ENCODE measurements at places on chromosomes 12 and 14.

DNA sequence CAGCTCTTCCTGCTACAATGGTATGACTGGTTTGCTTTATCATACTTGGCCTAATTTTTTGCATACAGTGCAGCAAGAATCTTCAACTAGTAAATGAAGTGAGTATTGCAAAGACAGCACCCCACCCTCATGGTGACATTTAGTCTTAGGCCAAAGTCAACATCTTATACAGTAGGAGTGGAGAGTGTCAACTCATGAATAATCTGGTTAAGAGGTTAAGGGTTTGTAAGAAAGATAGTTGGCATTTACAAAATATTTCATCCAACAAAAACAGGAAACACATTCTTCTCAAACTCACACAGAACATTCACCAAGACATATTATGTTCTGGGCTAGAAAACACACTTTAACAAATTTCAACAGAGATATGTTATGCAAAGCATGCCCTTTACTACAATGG, 2.2 kb upstream of the OAS1 start:
- DNase-seq, result no peak

DNA sequence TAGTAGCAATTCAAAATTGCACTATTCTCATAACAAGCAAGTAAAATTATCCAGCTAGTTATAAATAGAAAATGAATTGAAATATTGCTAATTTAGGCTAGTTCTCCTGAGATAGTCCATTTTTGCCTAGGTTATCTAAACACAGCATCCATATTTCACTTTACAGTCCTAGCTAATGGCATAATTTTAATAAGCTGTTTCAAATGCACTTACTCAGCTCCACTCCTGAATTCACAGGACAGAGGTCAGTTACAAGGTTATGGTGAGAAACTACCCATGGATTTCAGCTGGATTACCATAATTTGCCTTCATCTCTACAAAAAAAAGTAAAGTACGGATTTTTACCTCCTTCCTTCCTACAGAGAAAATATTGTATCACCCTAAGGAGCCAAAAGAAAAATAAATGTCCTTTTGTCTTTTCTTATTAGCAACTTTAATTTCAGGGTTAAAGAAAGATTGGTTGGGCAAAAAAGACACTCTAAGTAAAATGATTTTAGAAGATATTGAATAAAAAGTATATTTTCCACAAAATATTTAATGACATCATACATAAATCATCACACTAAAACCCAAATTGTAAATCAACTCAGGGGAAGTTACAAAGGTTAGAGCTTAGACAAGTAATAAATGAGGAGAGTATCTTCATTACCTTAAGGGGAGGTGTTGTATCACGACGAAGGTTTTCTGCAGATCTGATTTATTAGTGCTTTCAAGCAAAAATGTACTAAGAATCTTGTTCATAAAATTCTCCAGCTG, 377.4 kb downstream of the C12orf50 start:
- no peak for DNase-seq

- DNase-seq, result no peak
Measured at GRCh38 chr12:14057895-14058294, 76.5 kb upstream of the GRIN2B start.

GRCh38 chr12:1373901-1374735, 220.3 kb downstream of the FBXL14 start:
- no peak for DNase-seq

- DNase-seq, result no peak
Measured at GRCh38 chr12:1339618-1340319, 254.6 kb downstream of the FBXL14 start.

DNA sequence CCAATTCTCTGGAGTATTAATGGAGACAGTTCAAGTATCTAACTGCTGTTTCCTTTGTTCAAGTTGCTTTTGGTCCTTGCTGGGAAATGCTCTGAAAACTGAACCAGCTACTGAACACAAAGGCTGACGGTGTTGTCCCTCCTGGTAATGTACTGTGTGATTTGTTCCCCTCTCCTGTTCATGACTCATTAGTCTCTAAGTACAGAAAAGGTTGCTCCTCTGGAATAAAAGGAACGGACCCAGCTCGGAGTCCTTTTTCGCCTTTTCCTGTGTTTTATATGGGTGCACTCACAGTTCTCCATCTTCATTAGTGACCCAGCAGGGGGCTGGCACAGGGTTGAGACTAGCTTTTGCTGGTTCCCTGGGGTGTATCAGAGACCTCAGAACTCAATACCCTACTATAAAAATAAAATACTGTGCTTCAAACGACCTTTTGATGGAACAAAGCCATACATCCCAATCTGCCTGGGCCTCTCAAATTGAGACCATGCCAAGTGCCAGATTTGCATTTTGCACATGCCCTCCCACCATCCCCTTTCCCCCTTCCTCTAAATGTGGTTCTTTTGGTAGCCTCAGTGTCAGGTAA, 269.7 kb downstream of the RAD51B start:
- no peak for DNase-seq

DNA sequence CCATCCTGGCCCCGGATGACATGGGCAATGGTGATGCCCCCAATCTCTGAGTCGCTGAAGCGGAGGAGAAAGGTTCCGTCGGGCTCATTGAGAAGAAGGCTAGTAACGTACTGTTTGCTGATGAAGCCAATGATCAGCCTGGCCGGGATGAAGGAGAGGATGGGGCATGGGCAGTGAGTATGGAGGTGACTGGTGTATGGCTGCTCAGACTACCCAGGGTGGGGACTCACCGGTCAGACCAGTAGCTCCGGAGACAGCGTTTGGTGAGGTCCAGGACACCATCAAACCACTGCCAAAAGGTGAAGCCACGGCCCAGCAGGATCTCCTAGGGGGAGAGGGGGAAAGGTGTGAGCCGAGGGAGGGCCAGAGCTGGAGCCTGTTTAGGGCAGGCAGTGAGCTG, 10.9 kb downstream of the NAB2 start:
- DNase-seq, result no peak

DNA sequence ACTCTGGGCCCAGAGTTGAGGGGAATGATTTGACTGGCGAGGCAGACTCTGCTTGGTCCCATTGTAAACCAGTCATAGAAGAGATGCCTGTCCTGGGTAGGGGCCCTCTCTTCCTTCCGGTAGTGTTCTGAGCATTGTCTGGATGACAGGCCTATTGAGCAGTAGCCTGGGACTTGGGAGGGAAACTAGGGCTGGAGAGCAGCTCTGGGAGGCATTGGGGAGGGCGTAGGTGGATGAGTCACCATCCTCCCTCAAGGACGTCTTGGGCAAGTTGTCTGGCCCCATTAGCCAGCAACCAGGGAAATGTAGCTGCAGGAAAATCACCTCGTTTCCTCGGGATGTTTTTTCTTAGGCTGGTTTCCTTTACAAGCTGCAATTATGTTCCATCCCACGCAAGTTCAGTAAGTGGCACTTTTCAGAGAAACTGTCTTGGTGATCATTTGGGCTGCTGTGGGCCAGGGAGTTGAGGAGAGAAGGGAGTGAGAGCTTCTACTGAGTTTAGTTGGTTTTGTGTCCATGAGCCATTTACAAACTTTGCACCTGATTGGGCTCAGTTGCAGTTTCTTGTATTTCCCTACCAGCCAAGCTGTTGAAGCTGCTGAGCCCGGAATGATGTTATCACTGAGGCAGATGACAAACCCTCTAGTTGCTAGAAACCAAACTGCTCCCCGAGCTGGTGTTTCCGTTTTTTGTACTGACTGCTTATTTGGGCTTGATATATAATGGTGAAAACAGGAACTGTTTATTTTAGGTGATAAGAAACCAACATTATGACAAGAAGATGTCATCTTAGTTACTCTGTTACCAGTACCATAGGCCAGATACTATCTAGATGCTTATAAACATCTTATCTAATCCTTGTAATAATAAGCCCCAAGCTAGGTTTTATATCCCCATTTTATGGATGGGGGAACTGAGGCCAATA, 147.6 kb downstream of the CHST11 start:
- DNase-seq, result peak; percentile 64

DNA sequence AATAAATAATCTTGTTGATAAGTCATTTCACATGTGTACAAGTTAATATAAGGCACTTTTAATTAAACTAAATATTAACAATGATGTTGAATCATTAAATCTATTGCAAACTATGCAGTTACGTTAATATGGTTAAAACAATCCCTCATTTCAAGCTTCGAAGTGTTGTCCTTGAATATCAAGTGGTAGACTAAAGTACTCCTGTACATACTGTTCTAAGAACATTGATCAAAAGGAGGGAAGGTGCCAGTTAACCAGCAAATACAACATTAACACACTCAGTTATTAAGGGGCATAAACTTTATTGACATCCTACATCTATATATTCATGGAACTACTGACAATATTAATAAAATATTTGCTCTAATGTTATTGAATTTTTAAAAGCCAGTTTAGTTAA, 8.7 kb downstream of the BCAT1 start:
- no peak for DNase-seq

DNA sequence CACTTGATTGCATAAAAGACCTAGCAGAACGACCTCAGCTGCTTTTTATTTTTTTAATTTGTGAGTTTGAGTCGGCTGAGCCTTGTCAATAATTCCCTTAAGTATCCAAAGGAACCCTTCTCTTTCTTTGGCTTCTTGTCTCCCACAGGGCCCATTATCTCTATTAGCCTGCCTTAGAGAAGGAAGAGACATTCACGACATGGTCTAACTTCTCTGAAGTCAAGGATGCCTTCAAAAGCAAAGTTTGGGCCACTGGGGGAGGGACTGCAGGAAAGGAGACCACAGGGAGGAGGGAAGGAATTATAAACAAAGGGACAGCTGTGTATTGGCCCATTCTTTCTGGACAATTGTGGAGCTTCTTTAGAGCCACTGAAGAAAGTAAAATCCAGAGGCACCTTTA, 126.4 kb downstream of the BRMS1L start:
- DNase-seq, result no peak

- DNase-seq, result no peak
Measured at GRCh38 chr12:115944392-115944742, 333.1 kb downstream of the MED13L start.

DNA sequence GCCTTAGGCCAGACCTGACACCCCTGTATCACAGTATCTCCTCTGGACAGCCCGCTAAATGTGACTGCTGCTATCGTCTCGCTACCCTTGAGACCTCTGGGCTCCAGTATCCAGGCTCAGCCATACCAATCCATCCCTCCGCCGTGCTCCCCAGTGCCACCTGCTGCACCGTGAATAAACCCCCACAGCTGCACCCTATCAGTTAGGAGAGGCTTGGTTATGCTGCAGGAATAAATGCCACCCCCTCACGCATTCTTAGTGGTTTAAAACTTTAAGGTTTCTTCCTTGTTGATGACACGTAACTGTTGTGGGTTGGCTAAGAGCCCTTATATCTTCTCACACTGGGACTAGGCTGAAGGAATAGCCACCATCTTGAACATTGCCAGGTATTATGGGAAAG, 12.1 kb downstream of the CCDC63 start:
- no peak for DNase-seq

GRCh38 chr12:77619425-77619824, 211.3 kb upstream of the NAV3 start:
- no peak for DNase-seq

DNA sequence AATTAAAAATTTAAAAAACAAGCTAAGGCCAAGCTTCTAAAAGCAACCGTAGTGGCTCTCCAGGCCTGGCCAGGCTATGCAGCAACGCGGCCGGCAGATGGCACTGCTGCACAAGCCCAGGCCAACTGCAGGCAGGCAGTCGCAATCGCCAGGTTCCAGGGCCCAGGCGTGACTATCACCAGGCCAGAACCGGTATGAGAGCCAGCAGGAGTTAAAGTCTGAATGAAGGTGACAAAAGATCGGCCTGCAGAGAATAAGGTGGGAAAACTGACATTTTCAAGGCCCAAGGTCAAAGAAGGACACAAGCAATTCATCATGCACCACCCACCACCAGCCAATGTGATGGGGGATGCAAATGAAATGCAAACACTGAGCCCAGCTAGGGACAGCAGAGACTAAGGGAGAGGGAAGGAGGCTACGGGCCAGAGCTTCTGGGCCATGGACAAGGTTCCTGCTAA, 43.6 kb upstream of the ANO2 start:
- peak; percentile 68 for DNase-seq

GRCh38 chr12:126708492-126708896, 1558.5 kb upstream of the TMEM132C start:
- DNase-seq, result no peak

DNA sequence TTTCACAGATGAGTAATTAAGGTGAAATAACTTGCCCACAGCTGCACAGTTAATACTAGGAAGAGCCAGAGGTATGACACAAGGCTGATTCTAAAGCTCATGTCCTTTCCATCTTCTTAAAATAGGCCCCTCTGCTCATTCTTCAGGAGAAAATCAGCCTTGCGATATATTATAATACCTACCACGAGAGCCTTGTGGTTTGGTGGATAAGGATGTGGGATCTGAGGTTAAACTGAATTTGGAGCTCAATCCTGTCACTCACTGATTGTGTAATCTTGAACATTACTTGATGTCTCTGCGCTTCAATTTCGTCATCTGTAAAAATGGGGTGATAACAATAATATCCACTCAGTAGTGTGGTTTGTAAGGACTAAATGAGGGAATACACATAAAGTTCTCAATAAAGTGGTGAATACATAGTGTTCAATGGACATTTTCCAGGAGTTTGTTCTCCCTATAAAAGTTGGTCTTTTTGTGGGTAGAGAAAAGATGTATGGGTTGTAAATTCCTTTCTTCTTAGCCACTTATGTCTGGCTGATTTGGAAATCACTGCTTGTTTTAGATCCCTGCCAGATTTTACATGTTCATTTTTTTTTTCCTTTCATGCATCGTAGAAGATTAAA, 25.1 kb upstream of the ATP2B1 start:
- peak; percentile 22 for DNase-seq

- DNase-seq, result no peak
Measured at GRCh38 chr12:2224961-2225360, 172.2 kb downstream of the CACNA1C start.

DNA sequence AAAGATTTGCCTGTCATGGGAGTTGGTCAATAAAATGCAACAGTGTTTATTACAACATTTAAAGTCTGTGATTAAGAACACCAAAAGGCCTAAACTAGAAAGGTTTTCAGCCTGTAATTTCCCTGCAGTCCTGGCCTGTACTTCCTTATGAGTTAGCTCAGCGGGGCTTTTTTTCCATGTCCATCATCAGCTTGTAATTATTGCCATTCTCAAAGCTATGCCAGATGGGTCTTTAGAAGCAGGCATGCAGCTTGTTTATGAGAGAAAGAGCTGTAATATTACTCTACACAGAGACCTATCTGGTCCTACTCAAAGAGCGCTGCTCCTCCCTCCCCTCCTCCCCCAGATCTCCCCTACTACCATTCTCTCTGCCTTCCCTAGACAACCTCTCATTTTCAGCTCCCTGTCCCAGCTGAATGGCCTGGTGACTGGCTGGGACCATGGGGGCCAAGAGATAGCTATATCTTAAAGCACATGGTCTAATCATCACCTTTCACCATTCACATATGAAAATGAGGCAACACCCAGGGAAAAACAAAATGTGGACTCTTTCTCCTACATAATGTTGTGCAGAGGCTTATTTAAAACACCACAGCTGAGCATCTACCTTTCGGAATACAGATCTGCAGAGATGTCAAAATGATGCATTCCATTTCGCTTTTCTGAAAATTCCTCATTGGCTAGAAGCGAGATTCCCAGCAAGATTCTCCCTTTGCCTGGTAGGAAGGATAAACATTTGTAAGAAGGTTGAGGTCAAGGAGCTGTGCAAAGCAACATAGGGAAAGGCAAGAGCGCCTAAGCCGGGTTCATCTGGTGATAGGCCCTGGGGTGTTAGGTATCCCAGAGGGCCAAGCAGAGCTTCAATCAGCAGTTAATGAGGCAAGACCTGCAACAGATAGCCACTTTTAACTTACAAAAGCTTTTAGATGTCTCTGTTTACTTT, 209.7 kb upstream of the CDKN3 start:
- no peak for DNase-seq

All from CD4-positive, alpha-beta T cell treated with Interleukin-1 beta for 1 hour (primary cell).